ENCODE measurements at places on chromosomes 16 and 17. TPM values are rescaled to one million over a fixed set of nuclear protein-coding genes. Genes with fewer than 3 reads are reported as not detected.

GRCh38 chr16:68802190-68802589 lies 41.1 kb upstream of the TANGO6 start:
- no peak for DNase-seq

The DHX40 gene
- total RNA-seq = 21.8 TPM

The TNK1 gene
- 0.74 TPM for total RNA-seq

The DNAH3 gene
- 0.21 TPM for total RNA-seq

GRCh38 chr16:79476580-79476979 lies 124.0 kb downstream of the MAF start:
- DNase-seq = no peak

All from psoas muscle (tissue), 8 donors.